ENCODE measurements at places on chromosomes 2 and 18. TPM values are rescaled to one million over a fixed set of nuclear protein-coding genes. Genes with fewer than 3 reads are reported as not detected.

PGAP1 gene
- total RNA-seq, result 5.1 TPM

RPL37A gene
- total RNA-seq, result 2,378 TPM

HMSD gene
- total RNA-seq, result not detected

GKN2 gene
- total RNA-seq, result not detected

AQP12A gene
- total RNA-seq, result not detected

CSRNP3 gene
- total RNA-seq, result 0.41 TPM

KCNE4 gene
- not detected for total RNA-seq

ALPP gene
- 47.5 TPM for total RNA-seq

SULT1C2 gene
- total RNA-seq, result 2.1 TPM

ROCK1 gene
- total RNA-seq, result 17.7 TPM

CD8B2 gene
- total RNA-seq, result not detected

LRRC30 gene
- total RNA-seq, result not detected

GALNT14 gene
- 3.1 TPM for total RNA-seq

APCDD1 gene
- total RNA-seq, result not detected

LYG1 gene
- 0.78 TPM for total RNA-seq

DSG1 gene
- total RNA-seq, result not detected

PHOSPHO2 gene
- total RNA-seq, result 5.9 TPM

SLC19A3 gene
- total RNA-seq, result 4.5 TPM

CACNB4 gene
- total RNA-seq, result 0.98 TPM

STON1 gene
- total RNA-seq, result 1.7 TPM

MEP1B gene
- total RNA-seq, result not detected

CROCC2 gene
- total RNA-seq, result not detected

GATA6 gene
- 12.3 TPM for total RNA-seq

RAB6C gene
- total RNA-seq, result not detected

TMEM200C gene
- total RNA-seq, result not detected

SLC66A2 gene
- 24.3 TPM for total RNA-seq

KCTD1 gene
- 20.7 TPM for total RNA-seq

KCNG3 gene
- total RNA-seq, result 2.1 TPM

POTEC gene
- not detected for total RNA-seq

TMEM163 gene
- total RNA-seq, result 2.4 TPM

RPE gene
- 63.7 TPM for total RNA-seq

DSEL gene
- total RNA-seq, result 2.5 TPM

SELENOI gene
- 33.0 TPM for total RNA-seq

METAP1D gene
- 32.4 TPM for total RNA-seq

FSHR gene
- total RNA-seq, result not detected

IL36G gene
- total RNA-seq, result not detected

RTP5 gene
- total RNA-seq, result not detected

PSMA8 gene
- not detected for total RNA-seq

LYPD6 gene
- 1.1 TPM for total RNA-seq

TRAK2 gene
- 18.8 TPM for total RNA-seq

TFPI gene
- total RNA-seq, result 35.5 TPM

PRKAG3 gene
- not detected for total RNA-seq

EVA1A gene
- total RNA-seq, result 10.8 TPM

STARD6 gene
- not detected for total RNA-seq

ARMC9 gene
- total RNA-seq, result 23.4 TPM

Measured in PC-9 (cell line).